T-helper 2 cell treated with Interferon-gamma antibody and Interleukin-4, amounts not matched to agents 5 μg/mL and 100 μg/mL, for 36 hours (primary cell): ENCODE measurements at places on chromosomes 6 and 20.

DNA sequence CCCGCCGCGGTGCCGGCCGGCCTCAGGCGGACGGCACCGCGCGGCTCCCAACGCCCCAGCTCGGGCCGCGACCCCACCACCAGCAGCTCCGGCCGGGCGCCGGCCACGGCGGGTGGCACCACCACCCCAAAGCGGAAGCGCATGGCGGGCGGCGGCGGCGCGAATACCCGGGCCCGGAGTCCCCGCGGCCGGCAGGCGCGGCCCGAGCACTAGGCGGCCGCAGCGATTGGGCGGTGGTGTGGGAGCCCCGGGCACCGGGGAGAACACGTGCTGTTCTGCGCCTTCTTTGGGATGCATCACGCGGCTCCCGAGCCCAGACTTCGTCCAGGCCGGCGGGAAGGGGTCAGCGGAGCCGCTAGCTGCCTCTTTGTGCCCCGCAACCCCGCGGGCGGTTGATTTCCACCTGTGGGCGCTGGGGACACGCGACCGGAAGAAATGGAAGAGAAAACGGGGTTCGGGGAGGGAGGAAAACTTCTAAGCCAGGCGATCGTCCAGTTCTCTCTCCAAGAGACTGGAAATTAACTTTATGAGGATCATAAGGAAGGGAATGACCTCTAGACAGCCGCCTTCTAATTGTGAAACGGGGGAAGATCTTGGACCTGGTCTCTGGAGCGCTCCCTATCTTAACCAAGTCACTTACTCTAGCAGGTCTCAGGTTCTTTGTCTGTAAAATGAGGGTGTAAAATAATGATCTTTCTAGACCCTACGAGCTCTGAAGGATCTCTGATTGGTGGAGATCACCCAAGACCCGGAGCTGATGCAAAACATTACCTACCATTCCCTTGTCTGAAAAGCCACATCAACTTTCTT lies at the start of gene EPM2A:
Gene EPM2A, minus strand, starts transcription at position 165 of the 810 bp plus-strand sequence. Its CDS starts 22 bp downstream, at position 143.
- peak; percentile 66 for DNase-seq

DNA sequence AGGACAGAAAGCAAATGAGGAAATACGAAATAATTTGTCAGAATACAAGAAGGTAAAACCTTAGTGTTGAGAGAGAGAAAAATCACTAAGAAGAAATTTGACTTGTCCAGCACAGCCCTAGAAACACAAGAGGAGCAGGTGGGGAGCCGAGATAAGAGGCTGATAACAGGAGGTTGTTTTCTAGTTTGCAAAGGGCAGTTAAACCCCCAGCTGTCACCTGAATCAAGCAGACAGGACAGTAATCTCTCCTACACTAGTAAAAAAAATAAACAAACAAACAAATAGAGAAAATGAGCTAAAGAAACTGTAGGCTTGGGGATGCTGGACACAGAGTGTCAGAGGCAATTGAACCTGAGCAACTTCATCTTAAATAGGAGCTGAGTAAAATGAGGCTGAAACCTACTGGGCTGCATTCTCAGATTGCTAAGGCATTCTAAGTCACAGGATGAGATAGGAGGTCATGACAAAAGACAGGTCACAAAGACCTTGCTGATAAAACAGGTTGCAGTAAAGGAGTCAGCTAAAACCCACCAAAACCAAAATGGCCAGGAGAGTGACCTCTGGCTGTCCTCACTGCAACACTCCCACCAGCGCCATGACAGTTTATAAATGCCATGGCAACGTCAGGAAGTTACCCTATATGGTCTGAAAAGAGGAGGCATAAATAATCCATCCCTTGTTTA lies 40.4 kb downstream of the FAM184A start:
- DNase-seq = no peak

GRCh38 chr20:37741055-37741454 lies 47.2 kb downstream of the CTNNBL1 start:
- DNase-seq = no peak

DNA sequence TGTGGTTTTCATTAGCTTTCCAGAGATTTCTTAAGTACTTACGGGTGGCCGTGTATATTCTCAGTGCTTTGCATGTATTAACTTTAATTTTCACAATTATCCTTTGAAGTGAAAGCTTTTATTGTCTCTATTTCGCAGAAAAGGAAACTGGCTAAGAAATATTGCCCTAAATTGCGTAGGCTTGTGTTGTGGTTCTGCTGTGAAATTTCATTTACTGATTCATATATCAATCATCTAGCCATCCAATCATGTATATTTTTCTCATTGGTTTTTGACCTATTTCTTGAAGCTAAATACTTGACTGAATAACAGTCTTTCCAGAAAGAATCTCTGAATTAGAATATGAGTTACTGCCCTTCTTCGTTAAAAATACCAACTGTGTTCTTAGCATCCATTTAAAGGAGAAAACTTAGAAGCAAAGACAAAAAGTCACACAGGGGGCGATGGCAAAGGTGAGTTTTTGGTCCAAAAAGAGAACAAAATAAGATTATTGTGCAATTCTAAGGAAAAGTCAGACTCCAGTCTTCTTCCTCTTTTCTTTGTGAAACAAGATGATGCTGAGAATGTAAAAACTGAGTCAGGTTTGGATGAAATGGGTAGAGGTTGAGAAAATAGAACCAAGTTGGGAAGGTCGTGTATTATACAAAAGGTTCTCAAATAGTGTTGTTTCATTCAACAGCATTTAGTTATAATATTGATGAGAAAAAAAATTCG lies 1.4 kb downstream of the CYB5R4 start:
- DNase-seq = no peak

DNA sequence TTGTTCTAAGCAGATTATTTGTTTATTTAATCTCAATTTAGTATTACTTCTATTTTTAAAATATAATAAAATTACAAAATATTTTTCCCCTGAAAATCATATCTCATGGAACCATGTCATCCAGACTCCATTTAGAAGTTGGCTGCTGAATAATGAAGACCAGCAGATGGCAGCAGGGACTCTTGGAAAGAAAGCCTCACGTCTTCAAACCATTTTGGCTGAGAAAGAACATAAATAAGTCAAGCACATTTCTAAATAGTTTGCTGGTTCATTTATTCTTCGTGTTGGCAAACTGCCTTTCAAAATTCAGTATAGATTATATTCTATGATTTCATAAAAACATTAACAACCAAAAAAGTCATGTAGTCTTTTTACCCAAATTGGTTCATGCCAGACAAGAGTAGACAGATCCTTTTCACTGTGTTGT lies 71.7 kb downstream of the RCAN2 start:
- DNase-seq = no peak

DNA sequence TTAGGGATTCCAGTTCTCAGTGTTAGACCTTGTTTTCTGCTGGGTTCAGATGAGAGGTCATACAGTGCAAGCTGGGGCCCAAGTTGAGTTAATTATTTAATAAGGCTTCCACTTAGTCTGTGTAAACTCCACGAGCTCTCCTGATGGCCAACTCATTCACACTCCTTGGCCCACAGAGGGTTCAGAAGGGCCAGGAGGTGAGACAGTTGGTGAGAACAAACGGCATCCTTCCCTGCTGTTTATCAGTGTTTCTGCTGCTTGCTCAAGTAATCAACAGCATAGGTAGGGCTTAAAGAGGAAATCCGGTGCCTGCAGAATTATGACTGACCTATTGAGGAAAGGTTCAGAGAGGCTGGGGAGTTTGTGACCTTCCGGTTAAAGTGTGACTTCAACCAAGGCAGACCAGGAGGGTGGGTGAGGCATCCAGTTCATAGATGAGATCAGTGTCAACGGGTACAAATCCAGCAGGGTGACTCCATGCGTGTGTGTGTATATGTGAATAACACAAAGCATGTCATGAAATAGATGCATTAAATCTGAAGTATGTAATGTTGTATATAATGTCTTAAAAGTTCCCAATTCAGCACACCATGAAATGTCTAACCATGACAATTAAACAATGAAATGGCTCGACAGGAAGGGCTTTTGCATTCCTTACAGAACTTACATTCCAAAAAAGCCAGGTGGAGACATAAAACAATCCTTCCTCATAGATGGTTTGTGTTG lies 37.4 kb upstream of the BCAS1 start:
- no peak for DNase-seq

DNA sequence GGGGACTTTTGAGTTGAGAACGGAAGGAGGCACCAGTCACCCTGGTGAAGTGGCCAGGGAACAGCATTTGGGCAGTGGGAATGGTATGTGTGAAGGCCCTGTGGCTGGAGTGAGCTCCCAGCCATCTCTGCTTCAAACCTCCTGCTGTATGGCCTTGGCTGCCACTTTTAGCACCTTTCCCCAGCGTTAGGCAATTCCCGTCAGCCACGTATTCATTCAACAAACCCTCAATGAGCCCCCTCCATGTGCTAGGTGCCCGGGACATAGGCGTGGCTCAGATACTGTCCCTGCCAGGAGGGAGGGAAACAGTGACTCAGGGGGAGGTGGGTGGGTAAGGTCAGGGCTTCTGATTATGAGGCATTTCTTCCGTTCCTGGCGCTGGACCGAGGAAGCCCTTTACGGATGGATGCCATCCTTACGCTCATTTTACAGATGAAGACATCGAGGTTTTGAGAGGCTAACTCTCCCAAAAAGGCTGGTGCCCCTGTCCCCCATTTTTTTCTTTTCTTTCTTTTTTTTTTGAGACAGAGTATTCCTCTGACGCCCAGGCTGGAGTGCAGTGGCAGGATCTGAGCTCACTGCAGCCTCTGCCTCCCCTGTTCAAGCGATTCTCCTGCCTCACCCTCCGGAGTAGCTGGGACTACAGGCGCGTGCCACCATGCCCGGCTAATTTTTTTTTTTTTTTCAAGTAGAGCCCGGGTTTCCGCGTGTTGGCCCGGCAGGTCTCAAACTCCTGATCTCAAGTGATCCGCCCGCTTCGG lies 37.5 kb downstream of the SRC start:
- no peak for DNase-seq

DNA sequence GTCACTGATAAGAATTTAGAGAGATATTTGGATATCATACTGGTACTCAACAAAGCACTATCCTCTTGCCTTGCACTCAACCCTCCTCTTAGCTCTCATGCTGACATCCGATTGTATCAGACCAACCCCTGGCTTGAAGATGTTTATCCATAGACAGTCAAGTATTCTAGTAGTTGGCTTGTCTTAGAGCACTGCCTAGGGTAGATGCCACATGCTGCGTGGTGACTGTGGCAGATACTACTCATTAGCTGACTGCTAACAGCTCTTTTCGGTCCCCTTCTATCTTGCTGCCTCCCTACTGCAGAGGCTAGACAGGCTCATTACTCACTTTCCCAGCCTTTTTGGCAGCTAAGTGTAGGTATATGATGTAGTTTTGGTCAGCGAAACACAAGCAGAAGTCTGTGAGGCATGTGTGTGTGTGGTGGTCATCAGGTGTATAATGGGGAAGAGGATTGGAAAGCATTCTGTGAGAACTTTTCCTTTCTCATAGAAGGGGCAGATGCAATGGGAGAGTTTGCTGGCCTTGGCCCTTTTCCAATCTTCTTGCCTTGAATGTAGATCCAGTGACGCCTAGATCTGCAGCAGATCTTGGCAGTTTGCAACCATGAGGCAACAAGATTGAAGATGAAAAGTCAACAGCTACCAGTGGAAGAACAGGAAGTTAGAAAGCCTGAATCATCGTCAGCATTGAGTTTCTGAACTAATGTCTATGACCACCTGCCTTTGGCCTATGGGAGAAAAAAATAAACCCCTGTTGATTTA lies 4.4 kb upstream of the IFNGR1 start:
- DNase-seq = no peak

DNA sequence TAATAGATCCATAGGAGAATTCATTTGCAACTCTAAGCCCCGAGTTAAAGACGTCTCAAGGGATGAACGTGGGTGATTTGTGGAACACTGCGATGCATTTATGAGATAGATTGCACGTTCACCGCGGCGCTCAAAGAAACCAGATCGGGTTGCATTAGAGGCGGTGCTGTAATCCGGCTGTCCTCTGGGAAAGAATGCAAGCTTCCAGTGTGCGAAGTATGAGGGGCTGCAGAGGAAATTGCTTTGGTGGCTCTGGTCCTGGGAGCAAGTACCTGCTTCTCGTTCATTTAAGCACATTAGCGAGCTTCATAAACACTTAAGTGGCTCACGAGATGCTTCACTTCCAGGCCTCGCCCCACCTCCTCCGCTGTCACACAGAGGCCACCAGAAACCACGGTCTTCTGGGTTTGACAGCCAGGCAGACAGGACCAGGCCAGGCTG lies 182.3 kb downstream of the CDH4 start:
- no peak for DNase-seq
